ENCODE measurements at places on chromosomes 5 and 9. TPM values are rescaled to one million over a fixed set of nuclear protein-coding genes. Genes with fewer than 3 reads are reported as not detected.

DNA sequence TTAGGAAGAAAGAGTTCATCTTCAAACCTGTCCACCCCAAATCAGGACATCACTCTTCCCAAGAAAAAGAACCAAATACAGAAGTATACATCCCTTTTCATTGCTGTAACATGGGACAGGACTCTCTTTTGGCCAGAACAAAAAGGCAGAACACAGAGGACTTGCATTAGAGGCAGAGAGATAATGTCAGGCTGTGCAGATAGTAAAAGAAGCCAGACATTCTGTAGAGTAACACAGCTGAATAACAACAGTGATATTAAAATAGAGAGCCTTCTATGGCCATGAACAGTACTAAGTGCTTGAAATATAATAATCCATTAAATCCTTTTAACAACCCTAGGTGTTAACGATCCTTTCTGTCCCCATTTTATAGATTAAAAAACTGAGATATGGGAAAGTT, 437.2 kb downstream of the NFIB start:
- H3K36me3 ChIP-seq, result no peaks in the 10 kb centered on the region
- no peak for DNase-seq
- H3K27me3 ChIP-seq, result no peaks in the 10 kb centered on the region

DNA sequence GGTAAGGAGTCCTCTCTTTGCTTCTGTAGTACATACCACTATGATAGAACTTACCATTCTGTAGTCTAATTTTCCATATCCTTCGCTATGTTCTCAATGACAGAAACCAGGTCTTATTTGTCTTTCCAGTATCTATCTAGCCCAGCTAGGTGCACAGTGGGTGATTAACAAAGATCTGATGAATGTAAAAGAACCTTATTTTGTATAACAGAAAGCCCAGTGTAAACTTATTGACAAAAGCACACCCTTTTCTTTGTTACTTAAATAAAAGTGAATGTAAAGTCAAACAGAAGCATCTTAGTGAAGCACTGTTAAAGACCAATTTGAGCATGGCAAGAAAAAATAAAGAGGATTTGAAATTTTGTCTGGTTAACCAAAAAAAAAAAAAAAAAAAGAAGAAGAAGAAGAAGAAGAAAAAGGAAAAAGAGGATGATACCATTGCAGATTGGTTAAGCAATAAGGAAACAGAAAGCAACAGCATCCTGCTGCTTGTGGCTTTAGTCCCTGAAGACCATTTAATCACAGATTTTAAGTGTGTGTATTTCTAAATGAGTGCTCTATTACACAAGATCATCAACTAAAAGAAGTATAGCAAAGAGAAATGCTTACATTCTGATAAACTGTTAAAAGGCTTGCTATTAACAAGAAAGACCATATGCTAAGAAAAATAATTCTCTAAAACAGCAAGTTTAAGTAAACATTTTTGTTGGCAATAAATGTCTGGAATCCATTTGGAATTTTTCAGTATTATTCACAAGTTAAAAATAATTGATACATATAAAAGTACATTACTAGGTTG, 21.2 kb downstream of the MEGF9 start:
- no peak overlapping the region for H3K4me3 ChIP-seq
- DNase-seq, result no peak
- H3K36me3 ChIP-seq, result no peaks in the 10 kb centered on the region
- peaks cover 89% of the 10 kb centered on the region for H3K27me3 ChIP-seq
- H3K27ac ChIP-seq, result no peak overlapping the region

DNA sequence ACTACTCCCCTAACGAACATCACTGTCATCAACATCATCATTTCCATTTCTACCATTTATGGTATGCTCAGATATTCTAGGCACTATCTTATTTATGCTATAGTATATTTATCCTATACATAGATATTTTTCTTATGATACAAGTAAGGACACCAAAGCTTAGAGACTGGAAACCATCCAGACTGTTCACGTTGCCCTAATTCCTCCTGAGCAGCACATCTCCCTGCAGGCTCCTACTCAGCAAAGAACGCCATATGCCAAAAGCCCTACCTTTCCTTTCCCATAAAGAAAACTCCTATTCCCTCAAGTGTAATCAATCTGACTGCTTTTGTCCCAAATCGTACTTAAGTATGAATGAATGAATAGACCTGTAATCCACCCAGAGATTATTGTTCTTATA, 247.0 kb downstream of the PRELID2 start:
- no peaks in the 10 kb centered on the region for H3K36me3 ChIP-seq
- no peak overlapping the region for H3K4me3 ChIP-seq
- H3K27ac ChIP-seq, result no peak overlapping the region
- H3K27me3 ChIP-seq, result no peaks in the 10 kb centered on the region

DNA sequence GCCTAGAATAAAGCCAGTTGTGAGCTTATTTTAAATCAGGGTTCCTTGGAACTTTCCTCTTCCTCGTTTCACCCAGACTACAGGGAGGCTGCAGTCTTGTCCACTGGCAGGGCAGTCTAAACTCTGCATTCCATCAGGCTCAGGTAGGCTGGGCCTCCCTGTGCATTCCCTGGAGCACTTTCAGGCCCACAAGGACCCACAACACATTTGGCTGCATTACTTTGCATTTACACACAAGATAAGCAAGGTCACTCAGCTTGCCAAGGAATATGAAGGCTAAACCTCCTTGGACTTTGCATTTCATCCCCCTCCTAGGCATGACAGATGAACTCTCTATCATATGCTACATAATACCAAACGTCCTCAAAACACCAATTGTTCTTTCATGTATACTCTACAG, 104.2 kb downstream of the MARCHF3 start:
- no peaks in the 10 kb centered on the region for H3K27me3 ChIP-seq
- peaks cover 8% of the 10 kb centered on the region for H3K4me1 ChIP-seq
- no peaks in the 10 kb centered on the region for H3K36me3 ChIP-seq
- no peak for DNase-seq
- no peak overlapping the region for H3K4me3 ChIP-seq

- H3K4me3 ChIP-seq, result no peak overlapping the region
- no peak overlapping the region for H3K27ac ChIP-seq
- DNase-seq, result no peak
These were observed 83.8 kb upstream of the NMUR2 start for GRCh38 chr5:152488869-152489268.

DNA sequence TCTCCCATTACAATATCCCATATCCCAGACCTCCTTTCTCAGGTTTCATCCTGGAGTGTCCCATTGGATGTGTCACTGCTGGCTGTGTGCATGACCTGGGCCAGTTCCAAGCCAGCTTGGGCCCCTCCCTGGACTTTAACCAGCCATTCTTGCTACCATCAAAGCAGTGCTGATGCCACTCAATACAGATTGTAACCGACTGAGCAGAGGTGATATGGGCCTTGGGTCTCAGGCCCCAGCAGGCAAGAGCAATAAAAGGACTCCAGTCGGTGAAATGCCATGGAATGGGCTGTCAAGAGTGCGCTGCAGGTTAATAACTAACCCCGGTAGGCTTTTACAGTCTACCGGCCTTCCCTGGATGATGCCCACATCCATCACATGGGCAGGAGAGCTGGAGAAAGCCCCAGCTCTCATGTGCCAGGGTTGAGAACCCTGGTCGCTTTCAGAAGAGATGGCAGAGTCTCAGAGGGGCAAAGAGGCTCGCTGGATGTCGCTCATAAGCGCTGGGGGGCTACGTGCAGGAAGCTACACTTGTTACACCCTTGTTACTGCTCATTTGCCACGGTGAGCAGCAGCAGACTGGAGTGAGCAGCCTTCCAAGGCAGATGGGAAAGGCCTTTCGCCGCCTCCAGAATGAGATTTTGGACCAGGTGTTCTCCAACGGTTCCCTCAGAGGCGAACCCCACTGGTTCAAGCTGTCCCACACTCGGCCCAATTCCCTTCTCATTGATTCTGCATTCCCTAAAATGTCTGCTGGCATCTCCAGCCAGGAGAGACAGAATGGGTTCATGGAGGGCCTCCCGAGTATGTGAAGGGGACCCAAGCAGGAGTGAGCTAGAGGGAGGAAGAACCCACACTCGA, 13.2 kb downstream of the EPB41L4B start:
- no peaks in the 10 kb centered on the region for H3K36me3 ChIP-seq
- no peak for DNase-seq
- no peak overlapping the region for H3K4me3 ChIP-seq
- no peaks in the 10 kb centered on the region for H3K4me1 ChIP-seq
- no peak overlapping the region for H3K27ac ChIP-seq
- no peaks in the 10 kb centered on the region for H3K27me3 ChIP-seq

DNA sequence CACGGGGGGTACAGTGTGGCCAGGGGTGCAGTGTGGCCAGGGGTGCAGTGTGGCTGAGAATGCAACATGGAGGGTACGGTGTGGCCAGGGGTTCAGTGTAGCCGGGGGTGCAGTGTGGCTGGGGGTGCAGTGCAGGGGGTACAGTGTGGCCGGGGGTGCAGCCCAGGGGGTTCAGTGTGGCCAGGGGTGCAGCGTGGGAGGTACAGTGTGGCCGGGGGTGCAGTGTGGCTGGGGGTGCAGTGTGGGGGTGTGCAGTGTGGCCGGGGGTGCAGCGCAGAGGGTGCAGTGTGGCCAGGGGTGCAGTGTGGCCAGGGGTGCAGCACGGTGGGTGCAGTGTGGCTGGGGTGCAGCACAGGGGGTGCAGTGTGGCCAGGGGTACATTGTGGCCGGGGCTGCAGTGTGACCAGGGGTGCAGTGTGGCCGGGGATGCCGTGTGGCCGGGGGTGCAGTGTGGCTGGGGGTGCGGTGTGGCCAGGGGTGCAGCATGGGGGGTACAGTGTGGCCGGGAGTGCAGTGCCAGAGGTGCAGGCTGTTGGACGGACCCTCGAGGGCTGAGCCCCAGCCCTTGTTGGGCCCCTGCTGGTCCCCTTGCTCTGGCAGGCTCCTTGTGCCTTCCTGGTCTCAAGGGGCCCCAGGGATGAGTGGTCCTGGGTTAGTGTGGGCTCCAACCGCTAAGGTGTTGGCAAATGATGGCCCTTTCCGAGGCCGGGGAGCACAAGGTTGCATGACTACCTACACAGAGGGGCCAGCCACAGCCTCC, 17.9 kb downstream of the TPPP start:
- DNase-seq, result no peak
- H3K27me3 ChIP-seq, result peaks cover 28% of the 10 kb centered on the region
- H3K4me1 ChIP-seq, result peaks cover 13% of the 10 kb centered on the region
- H3K27ac ChIP-seq, result no peak overlapping the region
- no peak overlapping the region for H3K4me3 ChIP-seq
- no peaks in the 10 kb centered on the region for H3K36me3 ChIP-seq

The SPINK7 gene
- total RNA-seq, result not detected

The CREB3 gene
- total RNA-seq, result 27.7 TPM

The MYMK gene
- not detected for total RNA-seq

The POU4F3 gene
- total RNA-seq, result 0.38 TPM
